KG1 (cell line): ENCODE measurements at places on chromosomes 1 and 21.

GRCh38 chr1:231118704-231119453 is 43.0 kb upstream of the TRIM67 start:
- DNase-seq = no peak

- no peak for DNase-seq
These were observed 206.3 kb downstream of the SIPA1L2 start for GRCh38 chr1:232423591-232423990.

- DNase-seq = no peak
These were observed 6.8 kb downstream of the GNL2 start for GRCh38 chr1:37588939-37589338.

DNA sequence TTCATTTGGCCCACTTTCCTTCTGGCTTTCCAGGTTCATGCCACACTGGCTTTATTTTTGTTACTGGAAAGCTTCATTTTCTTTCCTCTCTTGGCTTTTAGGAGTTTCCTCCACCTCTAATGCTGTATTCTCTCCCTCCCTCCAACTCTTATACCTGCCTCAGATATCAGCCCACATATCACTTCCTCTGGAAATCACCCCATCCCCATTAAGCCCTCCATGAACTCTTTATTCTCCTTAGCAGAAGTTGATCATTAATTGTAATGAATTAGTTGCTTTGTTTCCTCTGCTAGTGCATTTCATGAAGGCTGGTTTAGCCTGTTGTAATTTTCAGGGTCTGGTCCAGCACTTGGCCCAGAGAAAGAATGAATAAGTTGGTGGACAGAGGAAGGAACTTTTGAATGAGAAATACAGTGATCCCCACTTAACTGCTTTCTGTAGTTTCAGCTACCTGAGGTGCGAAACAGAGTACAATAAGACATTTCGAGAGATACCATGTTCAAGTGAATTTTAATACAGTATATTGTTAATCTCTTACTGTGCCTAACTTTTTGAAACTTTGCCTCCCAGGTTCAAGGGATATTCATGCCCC is 1.7 kb downstream of the SOAT1 start:
- DNase-seq = no peak

DNA sequence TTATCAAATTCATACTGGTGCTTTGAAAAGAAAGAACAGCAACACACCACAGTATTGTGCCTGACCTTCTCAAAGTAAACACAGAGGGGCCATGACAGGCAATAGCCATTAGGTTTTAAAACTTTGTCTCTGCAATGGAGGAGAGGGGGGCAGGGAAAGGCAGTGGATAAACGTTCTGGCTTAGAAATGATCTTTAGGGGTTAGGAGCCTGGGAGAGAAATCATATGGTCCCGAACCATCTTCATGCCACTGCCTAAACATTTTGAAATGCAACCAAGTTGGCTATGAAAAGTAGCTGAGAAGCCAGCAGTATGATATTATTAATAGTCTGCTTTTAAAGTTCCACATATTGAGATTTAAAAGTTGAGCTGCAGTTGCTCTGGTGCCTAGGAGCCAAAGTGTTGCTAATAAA is 39.8 kb downstream of the PLPP3 start:
- DNase-seq = no peak

DNA sequence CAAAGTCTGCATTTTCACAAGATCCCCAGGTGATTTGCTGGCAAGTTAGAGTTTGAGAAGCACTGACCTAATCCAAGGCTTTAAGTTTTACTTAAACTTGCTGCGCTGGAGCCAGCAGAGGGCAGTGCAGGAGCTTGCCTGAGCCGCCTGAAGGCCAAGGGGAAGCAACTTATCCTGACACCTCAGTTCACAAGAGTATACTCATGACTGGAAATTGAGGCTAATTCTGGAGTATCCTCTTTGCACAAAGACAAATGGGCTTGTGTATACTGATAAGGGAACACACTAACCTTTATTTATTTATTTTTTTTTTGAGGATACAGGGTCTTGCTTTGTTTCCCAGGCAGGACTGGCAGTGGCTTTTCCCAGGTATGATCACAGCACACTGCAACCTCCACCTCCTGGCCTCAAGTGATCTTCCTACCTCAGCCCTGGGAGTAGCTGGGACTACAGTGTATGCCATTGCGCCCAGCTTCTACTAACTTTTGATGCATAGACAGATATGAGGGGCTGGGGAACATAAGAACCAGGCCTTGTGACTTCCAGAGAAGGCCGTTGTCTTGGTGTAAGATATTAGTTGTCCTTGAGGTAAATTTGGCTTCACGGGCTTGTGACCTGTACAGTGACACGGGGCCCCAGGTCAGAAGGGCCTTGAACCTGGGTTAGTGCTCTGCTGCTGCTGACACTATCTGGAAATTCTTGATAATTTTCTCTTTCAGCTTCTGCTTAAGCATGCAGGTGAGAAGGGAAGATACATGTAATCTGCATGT is 29.0 kb upstream of the SLAMF1 start:
- peak; percentile 55 for DNase-seq

GRCh38 chr1:64471218-64472039 is 1.5 kb downstream of the CACHD1 start:
- DNase-seq = no peak

DNA sequence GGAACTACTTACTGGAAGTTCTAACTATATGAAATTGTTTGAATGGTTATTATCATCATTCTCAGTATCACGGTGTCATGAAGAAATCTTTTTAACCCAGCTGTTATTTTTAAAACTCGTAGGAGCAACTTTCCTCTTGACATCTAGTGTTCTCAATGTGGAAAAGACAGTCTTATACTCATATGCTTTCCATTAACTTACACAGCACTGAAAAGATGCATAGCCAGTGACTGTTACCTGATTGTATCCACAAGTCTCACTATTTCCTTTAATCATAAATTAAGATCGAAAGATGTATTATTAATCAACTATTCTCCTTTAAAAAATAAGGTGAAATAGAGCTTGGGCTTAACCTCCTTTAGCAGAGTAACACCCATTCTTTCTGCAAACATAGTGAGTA is 59.7 kb upstream of the TNFSF4 start:
- DNase-seq = no peak

DNA sequence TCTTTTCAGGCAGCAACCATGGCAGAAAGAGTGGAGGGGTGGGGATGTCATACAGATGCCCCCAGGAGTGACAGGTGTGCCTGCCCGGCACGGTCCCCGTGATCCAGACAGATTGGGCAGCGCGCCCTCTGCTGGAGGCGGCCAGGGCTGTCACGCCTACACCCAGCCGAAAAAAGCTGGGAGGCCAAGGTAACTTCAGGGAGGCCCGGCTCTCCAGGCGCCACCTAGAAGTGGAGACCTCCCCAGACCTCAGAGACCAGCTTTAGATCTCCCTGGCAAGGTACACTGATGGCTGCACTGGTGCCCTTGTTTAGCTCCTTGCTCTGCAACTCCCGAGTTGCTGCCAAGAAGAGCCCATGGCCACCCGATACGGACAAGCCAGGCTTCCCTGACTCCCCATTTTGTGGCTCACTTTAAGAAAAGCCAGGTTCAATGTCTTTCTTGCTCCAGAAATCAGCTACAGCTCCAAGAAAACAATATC is 6.6 kb downstream of the GOLT1A start:
- peak; percentile 36 for DNase-seq

DNA sequence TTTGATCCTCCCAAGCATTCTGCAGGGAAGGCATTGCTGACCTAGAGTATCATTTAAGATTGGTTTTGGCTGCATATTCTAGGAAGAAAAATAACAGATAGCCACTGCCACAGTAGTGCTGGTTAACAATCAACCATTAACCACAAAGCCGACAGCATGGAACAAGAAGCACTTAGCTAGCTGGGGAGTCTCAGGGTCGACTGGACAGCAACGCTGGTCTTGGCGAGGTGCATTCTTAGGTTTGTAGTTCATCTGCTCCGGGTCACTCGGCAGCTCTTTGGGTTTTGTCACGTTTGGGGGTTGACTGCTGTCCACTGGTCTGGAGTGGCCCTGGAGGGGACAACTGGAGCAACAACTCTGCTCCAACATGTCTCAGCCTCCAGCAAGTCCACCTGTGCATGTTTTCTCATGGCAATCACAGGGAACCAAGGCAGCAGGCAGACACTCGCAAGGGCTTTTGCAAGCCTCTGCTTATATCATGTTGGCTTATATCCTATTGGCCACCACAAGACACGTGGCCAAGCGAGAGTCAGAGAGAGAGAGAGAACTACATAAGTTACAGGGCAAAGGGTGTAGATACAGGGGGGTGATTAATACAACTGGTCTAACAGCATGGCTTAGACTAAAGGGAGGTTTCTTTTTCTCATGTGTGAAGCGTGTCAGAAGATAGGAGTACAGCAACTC is 99.5 kb downstream of the LACTBL1 start:
- no peak for DNase-seq

DNA sequence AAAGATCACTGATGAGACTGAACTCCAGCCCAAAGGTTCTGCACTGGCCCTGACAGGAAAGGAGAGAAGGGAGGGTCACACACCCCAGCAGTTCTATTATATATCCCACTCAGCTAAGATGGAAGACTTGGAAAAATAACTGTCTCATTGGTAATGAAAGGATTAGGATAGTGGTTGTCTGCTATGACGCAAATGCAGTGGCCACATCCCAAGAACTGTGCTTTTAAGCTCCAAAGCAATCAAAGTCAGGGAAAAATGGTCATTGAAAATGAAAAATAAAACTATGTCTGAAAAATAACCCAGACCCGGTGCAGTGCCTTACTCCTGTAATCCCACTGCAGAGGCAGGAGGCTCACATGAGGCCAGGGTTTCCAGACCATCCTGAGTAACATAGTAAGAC is 31.0 kb downstream of the PSMG1 start:
- no peak for DNase-seq

DNA sequence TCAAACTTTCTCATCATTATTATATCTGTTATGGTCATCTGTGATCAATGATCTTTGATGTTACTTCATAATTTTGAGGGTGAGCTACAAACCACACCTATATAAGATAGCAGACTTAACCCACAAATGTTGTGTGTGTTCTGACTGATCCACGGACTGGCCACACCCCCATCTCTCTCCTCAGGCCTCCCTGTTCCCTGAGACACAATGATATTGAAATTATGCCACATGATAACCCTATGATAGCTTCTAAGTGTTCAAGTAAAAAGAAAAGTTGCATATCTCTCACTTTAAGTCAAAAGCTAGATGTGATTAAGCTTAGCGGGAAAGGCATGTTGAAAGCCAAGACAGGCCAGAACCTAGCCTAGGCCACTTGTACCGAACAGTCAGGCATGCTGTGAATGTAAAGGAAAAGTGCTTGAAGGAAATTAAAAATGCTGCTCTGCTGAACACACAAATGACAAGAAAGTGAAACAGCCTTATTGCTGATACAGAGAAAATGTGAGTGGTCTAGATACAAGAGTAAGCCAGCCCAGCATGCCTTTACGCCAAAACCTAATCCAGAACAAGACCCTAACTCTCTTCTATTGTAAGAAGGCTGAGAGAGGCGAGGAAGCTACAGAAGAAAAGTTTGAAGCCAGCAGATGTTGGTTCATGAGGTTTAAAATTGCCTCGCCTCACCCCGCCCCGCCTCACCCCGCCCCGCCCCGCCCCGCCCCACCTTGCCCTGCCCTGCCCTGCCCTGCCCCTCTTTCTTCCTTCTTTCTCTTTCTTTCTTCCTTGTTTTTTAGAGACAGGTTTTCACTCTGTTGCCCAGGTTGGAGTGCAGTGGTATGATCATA is 16.5 kb downstream of the CTSS start:
- no peak for DNase-seq

GRCh38 chr1:94667818-94668217 is 126.3 kb upstream of the F3 start:
- no peak for DNase-seq

DNA sequence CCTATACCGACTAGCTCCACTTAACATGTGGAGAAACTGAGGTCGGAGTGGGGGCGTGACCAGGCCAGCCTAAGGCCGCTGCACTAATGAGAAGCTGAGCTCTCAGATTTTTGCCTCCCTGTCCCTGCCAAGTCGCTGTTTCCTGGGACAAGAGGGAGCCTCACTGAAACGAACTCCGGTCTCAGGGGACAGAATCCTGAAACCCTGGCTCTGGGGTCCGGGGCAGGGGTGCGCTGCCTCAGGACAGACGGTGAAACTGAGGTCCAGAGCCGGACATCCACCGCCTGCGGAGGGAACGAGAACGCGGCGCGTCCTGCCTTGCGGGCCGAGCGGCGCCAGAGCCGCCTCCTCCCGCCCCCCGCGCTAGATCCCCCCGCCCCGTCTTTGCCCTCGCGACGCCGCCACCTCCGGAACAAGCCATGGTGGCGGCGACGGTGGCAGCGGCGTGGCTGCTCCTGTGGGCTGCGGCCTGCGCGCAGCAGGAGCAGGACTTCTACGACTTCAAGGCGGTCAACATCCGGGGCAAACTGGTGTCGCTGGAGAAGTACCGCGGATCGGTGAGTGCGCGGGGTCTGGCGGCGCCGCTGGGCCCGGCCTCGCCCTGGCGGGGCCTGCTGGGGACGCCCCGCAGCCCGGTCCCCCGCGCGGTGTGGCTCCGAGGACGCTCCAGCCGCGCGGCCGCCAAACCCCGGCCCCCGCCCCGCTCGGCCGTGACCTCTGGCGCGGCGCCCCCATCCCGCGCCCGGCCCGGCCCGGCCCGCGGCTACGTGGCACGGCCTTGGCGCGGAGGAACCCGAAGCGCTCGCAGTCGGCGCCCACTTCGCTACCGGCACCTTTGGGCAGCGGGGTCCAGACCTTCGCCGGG is at the start of gene GPX7:
Gene GPX7 (plus strand): TSS at position 381 of the 865 bp plus-strand sequence. CDS start 39 bp downstream, at position 420.
- peak; percentile 17 for DNase-seq

GRCh38 chr1:53986458-53986857 is 31.5 kb downstream of the LDLRAD1 start:
- no peak for DNase-seq

- no peak for DNase-seq
These were observed 4.5 kb downstream of the C21orf58 start for GRCh38 chr21:46319186-46319585.

GRCh38 chr1:150577557-150578271 is 1.7 kb downstream of the MCL1 start:
- no peak for DNase-seq

GRCh38 chr1:23613191-23614031 is 54.1 kb upstream of the ID3 start:
- no peak for DNase-seq

DNA sequence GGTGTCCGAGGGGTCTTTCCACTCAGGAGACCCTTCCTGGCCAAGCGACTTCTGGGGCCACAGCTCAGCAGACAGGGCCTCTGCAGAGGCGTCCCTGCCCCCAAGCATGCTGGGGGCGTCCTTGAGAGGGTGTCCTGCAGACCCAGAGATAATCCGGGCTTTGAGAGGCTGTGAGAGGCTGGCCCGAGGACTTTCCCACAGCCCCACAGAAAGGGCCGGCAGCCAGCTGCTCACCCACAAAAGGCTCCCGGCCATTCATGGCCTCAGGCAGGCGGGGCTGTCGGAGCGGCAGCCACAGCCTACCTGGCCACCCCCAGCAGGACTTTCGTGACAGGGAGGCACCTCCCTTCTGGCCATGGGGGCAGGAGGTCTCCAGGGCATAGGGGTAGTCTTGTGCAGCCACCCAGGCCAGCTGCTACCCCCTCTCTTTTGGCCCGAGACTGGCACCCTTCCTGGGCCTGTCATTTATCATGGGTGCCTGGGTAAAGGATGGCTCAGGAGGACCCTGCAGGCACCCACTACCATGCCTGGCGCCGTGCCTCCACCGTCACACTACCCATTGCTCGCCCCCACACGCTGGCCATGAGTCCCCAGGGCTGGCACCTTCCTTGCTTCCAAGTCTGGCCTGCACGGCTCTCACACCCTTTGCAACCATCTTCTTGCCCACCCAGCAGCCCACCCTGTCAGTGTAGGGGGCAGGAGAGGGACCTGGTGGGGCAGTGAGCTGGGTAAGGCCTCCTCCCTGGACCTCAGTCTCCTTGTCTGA is 11.1 kb upstream of the TNFRSF14 start:
- no peak for DNase-seq
